Stimulated activated CD4-positive, alpha-beta T cell treated with anti-CD3 and anti-CD28 coated beads, Interleukin-2, amount 100 ng/mL, for 48 hours (primary cell): ENCODE measurements at places on chromosomes 1 and 21.

DNA sequence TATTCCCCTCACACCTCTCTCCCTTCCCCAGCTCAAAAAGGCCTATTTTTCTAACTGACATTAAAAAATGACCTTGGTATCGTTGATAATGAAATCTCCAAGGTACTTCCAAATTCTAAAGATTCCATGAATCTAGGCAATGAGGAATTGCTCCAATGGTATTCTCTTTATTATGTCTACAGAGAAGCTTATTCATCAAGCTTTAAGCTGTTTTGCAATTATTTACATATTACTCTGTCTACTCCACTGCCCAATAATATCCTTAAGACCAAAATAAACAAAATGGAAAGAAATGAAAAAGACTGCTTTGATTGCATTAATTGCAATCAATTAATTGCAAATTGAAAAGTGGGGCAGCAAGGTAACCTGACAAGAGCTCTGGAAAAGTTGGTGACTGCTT lies 7.9 kb downstream of the PLPP3 start:
- DNase-seq, result no peak

DNA sequence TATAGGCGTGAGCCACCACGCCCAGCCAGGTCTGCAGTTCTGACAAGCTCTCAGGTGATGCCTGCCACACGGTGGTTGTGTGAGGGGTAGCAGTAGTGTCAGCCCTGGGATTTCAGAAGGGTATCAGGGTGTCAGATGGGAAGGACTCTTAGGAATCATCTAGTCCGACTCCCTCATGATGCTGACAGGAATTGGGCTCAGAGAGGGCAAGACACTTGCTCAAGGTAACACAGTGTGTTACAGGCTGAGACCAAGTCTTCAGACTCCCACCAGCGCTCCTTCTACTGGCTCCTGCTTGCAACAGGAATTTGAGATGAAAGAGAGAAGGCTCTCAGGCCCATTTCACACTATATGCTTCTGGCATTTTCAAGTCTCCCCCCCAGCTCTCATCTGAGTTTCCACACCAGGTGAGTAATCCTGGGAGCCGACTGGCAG lies 6.9 kb downstream of the HTR1D start:
- no peak for DNase-seq

- DNase-seq, result no peak
Measured at GRCh38 chr21:32813265-32813903, 41.8 kb upstream of the PAXBP1 start.

DNA sequence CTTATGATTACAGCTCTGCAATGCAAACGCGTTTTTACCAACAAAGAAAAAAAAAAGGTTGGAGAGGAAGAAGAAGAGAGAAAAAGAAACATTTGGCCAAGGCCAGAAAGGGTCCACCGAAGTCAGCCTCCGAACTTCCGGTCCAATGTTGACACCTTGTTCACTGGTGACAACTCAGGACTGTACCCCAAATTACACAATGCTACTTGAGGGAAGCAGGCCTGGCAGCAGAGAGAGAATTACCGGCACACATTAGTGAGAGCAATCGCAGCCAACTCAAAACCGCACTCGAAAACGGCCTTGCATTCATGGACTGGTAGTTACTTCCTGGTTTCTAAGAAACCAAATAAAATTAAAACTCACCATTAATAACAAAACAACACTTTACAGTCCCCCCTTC lies 652.5 kb downstream of the KIF26B start:
- DNase-seq, result no peak
